Stimulated activated CD4-positive, alpha-beta T cell treated with anti-CD3 and anti-CD28 coated beads, TNF-alpha, amount 100 ng/mL, for 1 hour (primary cell): ENCODE measurements at places on chromosomes 3 and 15.

- DNase-seq = no peak
These were observed 627.1 kb downstream of the ROBO1 start for GRCh38 chr3:79140708-79141107.

- no peak for DNase-seq
These were observed 984 bp downstream of the RNU6-1 start for GRCh38 chr15:67838789-67839332.

DNA sequence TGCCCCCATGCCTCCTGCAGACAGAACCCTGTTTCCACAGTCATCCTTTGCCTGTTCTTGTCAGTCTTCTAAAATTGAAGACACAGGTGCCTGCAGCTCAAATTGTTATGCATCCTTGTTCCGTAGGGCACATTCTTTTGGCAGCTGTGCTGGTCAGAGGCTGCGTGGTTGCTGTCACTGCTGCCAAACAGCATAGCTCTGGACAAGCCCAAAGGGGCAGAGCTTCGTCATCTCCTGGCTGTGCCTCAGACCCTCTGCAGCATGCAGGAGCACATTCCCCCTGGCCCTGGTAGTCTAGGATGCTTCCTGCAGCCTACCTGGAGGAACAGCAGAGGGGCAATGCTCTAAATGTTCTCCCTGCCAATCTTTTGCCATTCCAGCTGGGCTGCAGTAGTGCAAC lies 2.1 kb upstream of the FBXL22 start:
- no peak for DNase-seq

- DNase-seq = no peak
These were observed 3.9 kb upstream of the DPP8 start for GRCh38 chr15:65521350-65521749.

DNA sequence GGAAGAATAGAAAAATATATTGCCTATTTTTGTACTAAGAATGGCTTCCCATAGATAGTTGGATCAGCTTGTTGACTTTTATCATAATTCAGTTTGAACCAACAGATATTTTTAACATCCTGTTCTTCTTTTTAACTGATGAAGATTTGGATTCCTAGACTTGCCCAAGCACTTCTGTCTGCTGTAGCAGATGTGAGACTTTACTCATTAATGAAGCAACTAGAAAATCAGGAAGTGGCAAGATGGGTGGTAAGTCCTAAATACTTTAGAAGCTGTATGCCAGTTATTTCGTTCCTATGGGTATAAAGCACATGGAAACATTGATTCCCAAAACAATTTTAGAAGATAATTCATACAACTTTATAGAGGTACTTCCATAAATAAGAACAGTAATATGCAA lies 8.4 kb downstream of the PIGB start:
- no peak for DNase-seq

GRCh38 chr3:182632077-182632393 lies 161.3 kb upstream of the ATP11B start:
- no peak for DNase-seq

DNA sequence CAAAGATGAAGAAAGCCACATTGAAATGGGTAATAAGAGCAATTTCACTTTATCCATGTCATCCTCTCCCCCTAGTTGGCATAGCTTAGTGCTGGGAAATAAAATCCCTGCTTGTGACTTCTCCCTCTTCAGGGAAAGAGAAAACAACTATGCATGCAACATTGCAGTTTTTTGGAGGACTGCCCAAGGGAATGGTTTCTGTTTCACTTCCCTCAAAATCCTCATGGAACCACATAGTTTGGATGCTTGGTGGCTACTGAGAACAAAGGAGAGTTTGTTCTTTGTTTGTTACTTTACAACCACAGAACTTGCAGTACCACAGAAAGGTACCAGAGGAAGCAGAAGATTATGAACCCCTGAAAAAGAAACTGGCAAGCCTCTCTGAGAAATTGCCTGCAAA lies 384.6 kb upstream of the RORA start:
- DNase-seq = no peak

- no peak for DNase-seq
These were observed 765.1 kb downstream of the ROBO1 start for GRCh38 chr3:79002465-79003372.

- DNase-seq = no peak
These were observed 2.0 kb downstream of the RASGRF1 start for GRCh38 chr15:79088426-79089205.

GRCh38 chr15:90402223-90402622 lies 14.2 kb downstream of the IQGAP1 start:
- DNase-seq = no peak

- no peak for DNase-seq
These were observed 44.8 kb upstream of the SNTN start for GRCh38 chr3:63607716-63608115.

DNA sequence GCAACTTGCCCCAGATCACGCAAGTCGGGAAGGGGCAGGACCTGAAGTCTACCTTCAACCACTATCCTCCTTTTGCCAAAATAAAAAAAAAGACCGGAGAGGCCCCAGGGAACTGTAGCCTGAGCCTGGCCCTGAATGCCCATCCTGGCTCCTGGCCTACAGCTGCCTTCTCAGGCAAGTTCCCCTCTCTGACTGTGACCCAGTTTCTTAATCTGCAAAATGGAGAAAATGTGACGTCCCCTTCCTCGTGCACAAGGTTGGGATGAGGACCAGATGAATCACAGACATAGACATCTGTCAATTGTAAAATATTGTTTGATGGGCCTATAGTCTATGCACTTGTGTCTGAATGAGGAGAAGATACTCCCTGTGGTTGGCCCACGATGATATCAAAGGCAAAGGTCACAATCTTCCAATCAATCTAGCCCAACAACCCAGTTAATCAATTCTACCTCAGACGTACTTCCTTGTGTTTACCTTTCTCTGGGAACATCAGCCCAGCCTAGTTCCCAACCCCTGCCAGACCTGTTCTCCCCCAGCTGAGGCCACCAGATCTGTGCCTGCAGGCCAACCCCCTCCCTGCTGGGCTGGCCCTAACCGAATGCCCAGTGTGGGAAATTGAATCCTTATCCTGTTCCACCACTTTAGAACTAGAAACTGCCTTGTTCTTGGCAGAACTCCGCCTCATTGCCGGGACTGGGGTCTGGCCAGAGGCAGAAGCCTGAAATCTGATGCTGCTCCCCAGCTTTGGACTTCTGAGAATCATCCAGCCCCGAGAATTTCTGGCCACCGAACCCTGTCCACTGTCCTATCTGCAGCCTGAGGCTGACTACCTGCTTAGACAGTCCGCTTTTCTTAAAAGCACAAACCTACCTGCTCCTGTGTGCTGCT lies 101.8 kb upstream of the LIPC start:
- no peak for DNase-seq

GRCh38 chr3:21517184-21517583 lies 233.8 kb downstream of the ZNF385D start:
- DNase-seq = no peak

DNA sequence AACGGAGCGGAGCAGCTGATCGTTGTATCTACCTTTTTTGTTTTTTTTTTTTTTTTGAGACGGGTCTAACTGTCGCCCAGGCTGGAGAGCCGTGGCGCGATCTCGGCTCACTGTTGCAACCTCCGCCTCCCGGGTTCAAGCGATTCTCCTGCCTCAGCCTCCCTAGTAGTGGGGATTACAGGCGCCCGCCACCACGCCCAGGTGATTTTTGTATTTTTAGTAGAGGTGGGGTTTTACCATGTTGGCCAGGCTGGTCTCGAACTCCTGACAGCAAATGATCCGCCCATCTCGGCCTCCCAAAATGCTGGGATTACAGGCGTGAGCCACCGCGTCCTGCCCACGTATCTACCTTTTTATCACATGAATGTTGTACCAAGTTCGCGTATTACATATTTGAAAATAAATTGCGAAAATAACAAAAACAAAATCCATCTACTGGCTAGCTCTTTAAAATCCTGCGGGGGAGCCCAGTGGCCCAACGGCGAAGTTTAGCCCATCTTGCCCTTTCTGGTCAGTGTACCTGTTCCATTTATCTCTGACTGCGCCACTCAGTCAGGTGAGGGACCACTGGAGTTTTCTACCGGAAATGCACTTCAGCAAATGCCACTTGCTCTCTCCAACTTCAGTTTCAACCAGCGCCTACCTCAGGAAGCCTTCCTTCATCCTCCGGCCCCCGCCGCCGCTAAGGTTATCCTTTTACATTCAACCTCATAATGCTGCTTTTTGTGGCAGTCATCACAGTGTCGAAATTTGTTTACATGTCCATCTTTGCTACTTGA lies 1.2 kb upstream of the EIF3J start:
- no peak for DNase-seq

DNA sequence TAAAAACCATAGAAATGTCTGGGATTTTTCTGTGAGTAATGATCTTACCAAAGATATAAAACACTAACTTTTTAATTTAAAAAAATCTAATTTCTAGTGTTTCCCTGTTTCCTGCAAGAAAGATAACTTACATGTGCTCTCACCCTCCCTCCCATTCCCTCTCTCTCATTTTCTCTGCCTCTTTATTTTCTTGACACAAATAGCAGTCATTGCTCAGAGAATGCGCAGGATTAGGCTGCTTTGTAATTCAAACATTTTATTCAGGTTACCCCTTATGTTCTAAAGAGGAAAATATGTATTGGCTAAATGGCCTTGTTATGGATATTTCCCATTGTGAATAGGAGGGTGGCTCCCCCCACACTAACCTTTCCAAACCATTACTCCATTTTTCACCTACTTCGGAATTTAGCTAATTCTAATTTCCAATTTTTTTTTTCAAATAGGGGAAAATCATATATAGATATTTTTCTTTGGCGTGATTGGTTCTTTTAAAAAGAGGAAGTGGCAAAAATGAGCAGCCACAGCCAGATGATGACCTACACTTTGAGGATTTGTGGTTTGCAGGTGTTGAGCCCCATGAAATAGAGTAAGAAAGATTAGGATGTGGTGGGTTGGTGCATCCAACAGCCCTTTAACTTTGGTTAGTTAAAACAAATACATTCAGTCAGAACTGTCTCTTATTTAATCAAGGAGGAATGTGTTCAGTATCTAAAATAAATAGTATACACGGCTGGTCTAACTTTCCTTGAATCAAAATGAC lies 554.4 kb downstream of the IGSF11 start:
- no peak for DNase-seq

GRCh38 chr15:69086427-69087204 lies 72.1 kb downstream of the NOX5 start:
- no peak for DNase-seq
